ENCODE measurements at places on chromosomes 2 and 18. TPM values are rescaled to one million over a fixed set of nuclear protein-coding genes. Genes with fewer than 3 reads are reported as not detected.

- DNase-seq, result no peak
- H3K36me3 ChIP-seq, result no peaks in the 10 kb centered on the region
- no peak overlapping the region for H3K4me3 ChIP-seq
- no peaks in the 10 kb centered on the region for H3K4me1 ChIP-seq
Observed at GRCh38 chr2:187497858-187498463, 49.9 kb upstream of the CALCRL start.

DNA sequence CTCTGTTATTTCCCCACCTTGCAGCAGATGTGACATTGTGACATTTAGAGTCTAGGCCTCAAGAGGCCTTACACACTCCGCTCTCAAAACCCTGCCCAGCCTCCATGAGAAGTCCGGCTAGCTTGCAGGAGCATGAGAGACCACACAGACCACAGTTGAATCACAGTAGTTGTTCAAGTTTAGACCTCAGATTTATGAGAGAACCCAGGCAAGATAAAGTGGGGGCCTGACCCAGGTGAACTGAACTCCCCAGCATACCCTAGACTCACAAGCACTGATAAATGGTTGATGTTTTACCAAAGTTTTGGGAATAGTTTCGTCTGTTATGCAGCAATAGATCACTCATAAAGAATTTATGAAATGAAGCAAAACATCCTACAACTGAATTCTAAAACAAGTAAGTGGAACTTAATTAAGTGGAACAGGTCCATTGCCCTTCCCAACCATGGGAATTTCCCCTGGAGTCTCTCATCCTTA is 4.7 kb upstream of the STAT1 start:
- H3K36me3 ChIP-seq, result peaks cover 12% of the 10 kb centered on the region
- peak; percentile 51 for DNase-seq
- H3K4me1 ChIP-seq, result peaks cover 36% of the 10 kb centered on the region
- peak overlapping the region; percentile 86 for H3K27ac ChIP-seq
- no peaks in the 10 kb centered on the region for H3K27me3 ChIP-seq
- H3K4me3 ChIP-seq, result peak overlapping the region; percentile 79

GRCh38 chr2:23532391-23533337 is 147.7 kb downstream of the KLHL29 start:
- H3K36me3 ChIP-seq, result no peaks in the 10 kb centered on the region
- peak; percentile 51 for DNase-seq
- peak overlapping the region; percentile 85 for H3K27ac ChIP-seq
- no peaks in the 10 kb centered on the region for H3K27me3 ChIP-seq

Gene ATP6V1B1
- not detected for total RNA-seq

GRCh38 chr2:159832858-159833257 is 34.9 kb upstream of the CD302 start:
- no peak for DNase-seq
- H3K36me3 ChIP-seq, result peaks cover 55% of the 10 kb centered on the region
- H3K27me3 ChIP-seq, result no peaks in the 10 kb centered on the region
- no peaks in the 10 kb centered on the region for H3K4me1 ChIP-seq

DNA sequence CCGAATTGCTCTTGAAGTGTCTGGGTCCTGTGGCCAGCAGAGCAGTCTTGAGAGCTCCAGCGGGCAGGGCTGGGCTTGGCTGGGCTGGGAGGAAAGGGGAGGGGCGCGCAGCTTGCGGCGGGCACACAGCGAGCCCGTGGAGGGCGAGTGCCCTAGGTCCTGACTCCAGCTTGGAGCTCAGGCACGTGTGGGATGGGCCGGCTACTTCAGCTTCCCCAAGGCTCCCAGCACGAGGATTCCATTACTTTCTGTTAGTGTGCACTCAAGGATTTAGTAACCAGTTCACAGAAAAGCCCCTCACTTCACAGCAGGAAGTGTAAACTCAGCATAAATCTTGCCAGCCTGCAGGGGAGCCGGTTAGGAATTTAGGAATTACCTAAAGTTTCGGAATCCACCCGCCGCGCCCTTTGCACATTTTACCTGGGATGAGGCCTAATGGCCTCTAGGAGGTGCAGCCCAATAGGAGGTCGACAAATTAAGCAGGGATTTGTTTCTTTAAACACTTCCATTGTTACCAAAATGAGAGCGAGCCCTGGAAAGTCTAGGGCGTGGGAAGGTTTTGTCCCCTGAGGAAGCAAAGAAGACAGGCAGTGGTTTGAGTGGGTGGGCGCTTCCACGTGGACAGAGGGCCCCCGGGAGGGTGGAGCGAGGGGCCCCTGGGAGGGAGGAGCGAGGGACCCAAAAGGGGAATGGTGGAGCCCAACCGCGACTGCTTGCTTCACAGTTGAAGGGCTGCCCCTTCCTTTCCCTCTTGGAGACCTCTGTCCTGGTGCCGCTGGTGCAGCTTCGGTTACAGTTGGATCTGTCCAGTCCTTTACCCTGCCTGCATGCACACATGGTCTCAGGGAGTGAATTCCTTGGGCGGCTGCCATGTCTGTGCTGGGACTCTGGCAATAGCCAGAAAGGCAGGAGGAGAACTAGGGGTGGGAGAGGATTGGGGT is 93.3 kb downstream of the CTAGE1 start:
- no peaks in the 10 kb centered on the region for H3K4me1 ChIP-seq
- DNase-seq, result no peak
- H3K27me3 ChIP-seq, result no peaks in the 10 kb centered on the region
- H3K4me3 ChIP-seq, result peak overlapping the region; percentile 47
- H3K27ac ChIP-seq, result no peak overlapping the region
- no peaks in the 10 kb centered on the region for H3K36me3 ChIP-seq

DNA sequence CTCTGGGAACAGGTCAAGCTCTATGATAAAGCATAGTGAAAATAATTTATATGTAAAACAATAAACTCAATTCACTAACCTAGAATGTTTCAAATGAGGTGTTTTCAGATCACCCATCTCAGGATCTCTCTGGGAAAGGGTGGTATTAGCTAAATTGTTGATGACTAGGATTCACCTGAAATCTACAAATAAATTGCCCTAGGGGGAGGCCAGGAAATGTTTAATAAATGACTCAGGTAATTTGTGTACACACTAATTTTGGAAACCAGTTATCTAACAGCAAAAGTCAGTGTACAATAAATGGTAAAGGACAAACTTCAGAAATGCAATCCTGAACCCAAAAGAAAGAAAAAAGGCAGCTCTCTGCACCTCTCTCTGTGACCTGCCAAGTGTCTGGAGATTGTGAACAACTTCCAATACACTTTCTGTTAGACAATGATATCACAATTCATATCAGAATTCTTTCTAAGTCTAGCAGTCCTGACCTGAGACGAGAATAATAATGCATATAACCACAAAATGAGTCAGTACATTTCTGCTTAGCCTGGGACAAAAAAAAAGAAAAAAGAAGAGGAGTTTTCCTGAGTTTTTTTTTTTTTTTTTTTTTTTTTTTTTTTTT is 760.0 kb downstream of the EPHA4 start:
- H3K4me1 ChIP-seq, result no peaks in the 10 kb centered on the region
- peaks cover 6% of the 10 kb centered on the region for H3K27me3 ChIP-seq
- no peak overlapping the region for H3K27ac ChIP-seq
- no peak for DNase-seq
- H3K4me3 ChIP-seq, result no peak overlapping the region

GRCh38 chr2:3462493-3463104 is 56.7 kb downstream of the ADI1 start:
- H3K4me3 ChIP-seq, result no peak overlapping the region
- no peak for DNase-seq
- H3K27me3 ChIP-seq, result no peaks in the 10 kb centered on the region
- peaks cover 2% of the 10 kb centered on the region for H3K36me3 ChIP-seq

GRCh38 chr2:60095202-60095815 is 458.1 kb downstream of the BCL11A start:
- H3K27me3 ChIP-seq, result no peaks in the 10 kb centered on the region
- H3K27ac ChIP-seq, result no peak overlapping the region
- H3K36me3 ChIP-seq, result no peaks in the 10 kb centered on the region
- no peak overlapping the region for H3K4me3 ChIP-seq

DNA sequence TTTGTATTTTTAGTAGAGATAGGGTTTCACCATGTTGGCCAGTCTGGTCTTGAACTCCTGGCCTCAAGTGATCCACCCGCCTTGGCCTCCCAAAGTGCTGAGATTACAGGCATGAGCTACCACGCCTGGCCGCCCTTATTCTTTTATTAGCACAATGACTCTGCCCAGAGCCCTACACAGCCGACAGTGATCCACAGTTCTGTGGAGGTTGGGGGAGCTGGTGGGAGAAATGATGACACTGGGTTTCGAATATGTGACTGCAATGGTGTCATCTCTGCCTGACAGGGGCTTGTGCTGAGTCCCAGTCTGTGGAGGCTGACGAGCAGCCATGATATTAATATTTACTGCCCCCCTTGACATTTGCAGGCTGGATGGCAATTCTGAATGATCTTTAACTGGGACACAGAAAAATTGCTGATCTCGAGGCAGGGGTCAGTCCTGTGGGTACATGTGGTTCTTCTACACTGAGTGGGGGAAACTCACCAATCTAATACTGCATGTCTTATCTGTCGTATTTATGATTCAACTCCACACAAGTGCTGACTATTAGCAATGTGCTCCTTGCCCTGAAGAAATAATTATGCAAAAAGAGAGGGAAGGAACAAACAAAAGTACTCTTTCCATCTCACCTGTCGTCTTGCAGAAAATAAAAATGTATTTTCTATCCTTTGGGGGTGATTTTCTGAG is 6.3 kb upstream of the CTAGE1 start:
- H3K27ac ChIP-seq, result no peak overlapping the region
- no peak for DNase-seq
- no peaks in the 10 kb centered on the region for H3K27me3 ChIP-seq
- no peak overlapping the region for H3K4me3 ChIP-seq
- H3K36me3 ChIP-seq, result no peaks in the 10 kb centered on the region
- H3K4me1 ChIP-seq, result no peaks in the 10 kb centered on the region

DNA sequence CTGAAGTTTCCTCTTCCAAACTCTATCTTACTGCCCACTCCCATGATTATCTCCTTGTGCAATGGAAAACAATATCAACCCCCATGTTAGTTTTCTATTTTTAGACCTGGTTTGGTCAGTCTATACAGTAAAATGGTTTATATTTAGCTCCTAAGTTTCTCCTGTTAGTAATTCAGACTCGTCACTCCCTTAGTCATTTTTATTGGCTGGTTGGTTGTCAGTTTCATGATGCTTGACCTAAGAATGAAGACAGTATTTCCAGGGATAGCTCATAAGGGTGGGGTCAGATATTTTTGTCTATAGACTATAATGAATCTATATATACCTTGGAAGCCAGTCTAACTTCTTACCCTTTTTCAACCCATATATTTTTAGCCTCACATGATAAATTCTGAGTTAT is 61.4 kb upstream of the NEUROD1 start:
- no peak overlapping the region for H3K27ac ChIP-seq
- no peaks in the 10 kb centered on the region for H3K4me1 ChIP-seq
- no peak overlapping the region for H3K4me3 ChIP-seq
- H3K27me3 ChIP-seq, result no peaks in the 10 kb centered on the region

DNA sequence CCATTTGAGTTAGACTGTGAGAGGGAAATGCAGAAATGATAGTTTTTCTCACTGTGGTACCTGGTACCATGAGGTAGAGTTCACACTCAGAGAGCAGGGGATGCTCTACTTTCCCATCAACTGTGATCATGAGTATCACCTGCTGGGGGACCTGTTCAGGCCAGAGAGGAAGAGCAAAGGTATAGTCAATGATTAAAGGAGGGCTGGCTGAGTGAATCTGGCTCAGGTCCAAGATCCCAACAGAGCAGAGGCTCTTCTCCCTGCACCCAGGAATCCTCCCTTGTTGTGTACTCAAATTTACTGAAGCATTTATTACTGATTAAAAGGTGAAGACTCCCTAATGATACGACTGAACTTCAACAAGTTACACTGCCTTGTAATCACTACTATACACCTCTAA is 104.6 kb upstream of the CHRNA1 start:
- H3K4me1 ChIP-seq, result no peaks in the 10 kb centered on the region
- H3K36me3 ChIP-seq, result no peaks in the 10 kb centered on the region
- DNase-seq, result no peak

- peaks cover 22% of the 10 kb centered on the region for H3K27me3 ChIP-seq
- peak; percentile 16 for DNase-seq
- no peaks in the 10 kb centered on the region for H3K36me3 ChIP-seq
- H3K27ac ChIP-seq, result no peak overlapping the region
Observed at GRCh38 chr2:95346738-95347671, 49.9 kb downstream of the KCNIP3 start.

Gene FRZB
- total RNA-seq, result not detected

DNA sequence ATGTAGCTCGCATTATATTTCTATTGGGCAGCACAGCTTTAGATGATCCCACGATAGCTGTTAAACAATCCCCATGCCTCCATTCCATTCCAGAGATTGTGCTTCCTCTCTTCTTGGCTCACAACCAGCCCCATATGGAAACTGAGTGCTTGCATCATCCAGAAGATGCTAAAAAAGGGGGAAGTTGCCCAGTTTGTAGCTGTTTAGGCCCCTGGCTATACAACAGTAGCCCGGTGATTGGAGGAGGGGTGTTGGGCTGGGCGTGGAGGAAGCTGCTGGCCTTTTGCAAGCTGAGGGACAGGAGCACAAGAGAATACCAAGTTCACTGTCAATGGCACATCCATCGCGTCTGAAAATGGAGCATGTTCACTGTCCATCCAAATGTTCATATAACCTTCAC is 360.2 kb downstream of the ALK start:
- H3K36me3 ChIP-seq, result no peaks in the 10 kb centered on the region
- H3K4me1 ChIP-seq, result no peaks in the 10 kb centered on the region
- peaks cover 7% of the 10 kb centered on the region for H3K27me3 ChIP-seq
- H3K27ac ChIP-seq, result no peak overlapping the region

Gene NEU2
- not detected for total RNA-seq

Gene FAM237A
- not detected for total RNA-seq

DNA sequence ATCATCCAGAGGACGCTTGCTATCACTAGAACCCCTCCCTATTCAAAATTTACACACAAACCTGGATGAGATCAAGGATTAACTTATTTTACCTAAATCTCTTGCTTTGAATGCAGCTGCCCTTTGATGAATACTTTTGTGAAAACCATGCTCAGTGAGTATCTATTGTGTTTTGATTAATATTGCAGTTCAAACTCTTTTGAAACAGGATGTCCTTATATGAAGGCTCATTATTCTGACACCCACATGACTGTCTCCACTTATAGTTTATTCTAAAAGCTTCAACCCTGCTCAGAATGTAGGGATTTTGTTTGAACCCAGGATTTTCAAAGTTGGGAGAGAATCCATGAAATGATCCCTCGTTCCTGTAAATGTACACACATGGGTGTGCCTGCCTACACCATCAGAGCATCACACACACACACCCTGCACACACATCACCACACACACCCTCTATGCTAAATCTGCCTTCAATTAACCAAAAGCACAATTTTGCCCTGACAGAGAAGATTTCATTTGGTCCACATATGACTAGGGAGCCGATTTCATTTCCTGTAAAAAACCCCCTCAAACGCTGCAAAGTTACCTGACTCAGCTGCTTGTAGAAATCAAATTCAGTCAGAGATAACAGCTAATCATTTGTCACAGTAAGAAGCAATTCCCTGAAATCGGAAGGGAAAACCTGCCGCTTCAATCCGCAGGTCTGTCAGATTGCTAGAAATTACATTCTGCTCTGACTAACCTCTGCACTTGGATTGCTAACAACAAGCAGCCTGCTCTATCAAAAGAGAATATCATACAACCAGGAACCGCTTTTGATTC is 65.2 kb downstream of the ZEB2 start:
- no peaks in the 10 kb centered on the region for H3K36me3 ChIP-seq
- H3K27ac ChIP-seq, result peak overlapping the region; percentile 95
- H3K27me3 ChIP-seq, result peaks cover 48% of the 10 kb centered on the region
- peaks cover 69% of the 10 kb centered on the region for H3K4me1 ChIP-seq
- peak overlapping the region; percentile 91 for H3K4me3 ChIP-seq

- DNase-seq, result no peak
- no peak overlapping the region for H3K27ac ChIP-seq
- no peak overlapping the region for H3K4me3 ChIP-seq
- no peaks in the 10 kb centered on the region for H3K27me3 ChIP-seq
- no peaks in the 10 kb centered on the region for H3K36me3 ChIP-seq
- H3K4me1 ChIP-seq, result no peaks in the 10 kb centered on the region
Observed at GRCh38 chr2:36493306-36493705, 104.7 kb downstream of the FEZ2 start.

All from activated T-cell treated with anti-CD3 and anti-CD28 coated beads, Interleukin-2, amount 50 U/mL, for 72 hours (primary cell).